ENCODE measurements at places on chromosomes 1 and 21.

GRCh38 chr1:167210966-167211674 is 9.6 kb upstream of the POU2F1 start:
- no peak for DNase-seq

GRCh38 chr1:218967254-218967653 is 206.4 kb upstream of the LYPLAL1 start:
- no peak for DNase-seq

- peak; percentile 23 for DNase-seq
Measured at GRCh38 chr1:41377397-41377796, 16.2 kb downstream of the FOXO6 start.

- peak; percentile 69 for DNase-seq
Measured at GRCh38 chr1:18326211-18326897, 154.4 kb upstream of the KLHDC7A start.

DNA sequence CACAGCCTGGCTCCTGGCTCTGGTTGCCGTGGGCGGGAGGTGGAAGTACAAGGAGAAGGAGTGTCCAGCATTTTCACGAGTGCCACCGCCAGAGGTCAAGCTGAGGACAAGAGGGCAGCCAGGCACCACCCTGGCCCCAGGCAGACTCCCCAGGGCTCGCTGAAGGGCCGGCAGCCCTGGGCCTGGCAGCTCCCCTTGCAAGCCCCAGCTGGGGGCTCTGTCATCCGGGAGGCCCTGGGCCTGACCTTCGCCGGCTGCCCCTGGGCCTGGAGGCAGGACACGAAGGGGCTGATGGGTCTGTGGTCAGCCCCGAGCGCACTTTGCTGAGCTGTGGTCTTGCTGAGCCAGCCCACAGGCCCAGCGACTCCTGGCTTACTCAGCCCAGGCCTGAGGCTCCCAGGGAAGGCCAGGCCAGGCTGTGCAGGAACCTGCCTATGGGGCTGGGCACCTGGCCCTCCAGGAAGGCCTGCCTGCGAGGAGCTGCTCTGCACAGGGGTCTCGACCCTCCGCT is 74.8 kb downstream of the MORN1 start:
- DNase-seq, result no peak

GRCh38 chr1:230076121-230076520 is 9.1 kb downstream of the GALNT2 start:
- DNase-seq, result no peak

- no peak for DNase-seq
Measured at GRCh38 chr1:171990371-171990770, 149.1 kb downstream of the DNM3 start.

GRCh38 chr1:62295921-62296491 is 23.2 kb downstream of the KANK4 start:
- no peak for DNase-seq

- peak; percentile 88 for DNase-seq
Measured at GRCh38 chr1:211925016-211925415, 94.5 kb upstream of the LPGAT1 start.

DNA sequence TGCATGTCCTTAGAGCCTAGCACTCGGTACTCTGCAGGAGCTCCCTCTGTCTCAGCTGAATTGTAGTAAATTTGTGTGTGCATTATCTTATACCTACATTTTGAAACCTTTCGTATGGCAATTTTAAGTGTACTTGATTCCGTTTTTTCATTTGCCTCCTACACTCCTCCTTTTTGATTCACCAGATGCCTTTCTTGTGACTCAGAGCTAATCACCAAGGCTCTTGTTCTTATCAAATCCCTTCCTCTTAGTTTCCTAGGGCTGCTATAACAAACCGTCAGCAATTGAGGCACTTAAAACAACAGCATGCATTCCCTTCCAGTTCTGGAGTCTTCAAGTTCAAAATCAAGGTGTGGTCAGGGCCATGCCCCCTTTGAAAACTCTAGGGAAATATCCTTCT is 261.0 kb downstream of the ASTN1 start:
- no peak for DNase-seq

DNA sequence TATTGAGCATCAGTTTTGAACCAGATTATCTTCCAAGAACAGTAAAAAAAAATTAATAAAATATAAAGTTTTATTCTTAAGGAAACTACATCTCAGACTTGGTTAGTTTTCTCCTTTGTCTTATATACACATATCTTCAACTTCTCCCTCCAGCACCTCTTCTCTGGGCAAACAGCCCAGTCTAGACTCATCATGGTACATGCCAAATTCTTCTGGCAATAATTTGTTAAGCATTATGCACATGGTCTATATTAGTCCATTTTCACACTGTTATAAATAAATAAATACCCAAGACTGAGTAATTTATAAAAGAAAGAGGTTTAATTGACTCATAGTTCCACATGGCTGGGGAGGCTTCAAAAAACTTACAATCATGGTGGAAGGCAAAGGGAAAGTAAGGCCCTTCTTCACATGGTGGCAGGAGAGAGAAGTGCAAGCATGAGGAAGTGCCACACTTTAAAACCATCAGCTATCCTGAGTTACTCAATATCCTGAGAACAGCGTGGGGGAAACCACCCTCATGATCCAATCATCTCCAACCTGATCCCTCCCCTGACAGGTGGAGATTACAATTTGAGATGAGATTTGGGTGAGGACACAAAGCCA is 108.7 kb upstream of the RNPC3 start:
- no peak for DNase-seq

GRCh38 chr1:199098468-199098867 is 459.6 kb downstream of the PTPRC start:
- DNase-seq, result no peak

GRCh38 chr1:119727991-119728390 is 16.3 kb downstream of the PHGDH start:
- no peak for DNase-seq

GRCh38 chr1:214264196-214264595 is 16.8 kb upstream of the SMYD2 start:
- DNase-seq, result no peak

- peak; percentile 39 for DNase-seq
Measured at GRCh38 chr1:43452789-43453441, 816 bp downstream of the HYI start.

- no peak for DNase-seq
Measured at GRCh38 chr1:21903638-21904453, 33.3 kb downstream of the HSPG2 start.

Measured in NCI-H1105 treated with DMSO at 0.1 percent for 48 hours (cell line).